Fibroblast of lung (primary cell): ENCODE measurements at places on chromosomes 7 and 10.

DNA sequence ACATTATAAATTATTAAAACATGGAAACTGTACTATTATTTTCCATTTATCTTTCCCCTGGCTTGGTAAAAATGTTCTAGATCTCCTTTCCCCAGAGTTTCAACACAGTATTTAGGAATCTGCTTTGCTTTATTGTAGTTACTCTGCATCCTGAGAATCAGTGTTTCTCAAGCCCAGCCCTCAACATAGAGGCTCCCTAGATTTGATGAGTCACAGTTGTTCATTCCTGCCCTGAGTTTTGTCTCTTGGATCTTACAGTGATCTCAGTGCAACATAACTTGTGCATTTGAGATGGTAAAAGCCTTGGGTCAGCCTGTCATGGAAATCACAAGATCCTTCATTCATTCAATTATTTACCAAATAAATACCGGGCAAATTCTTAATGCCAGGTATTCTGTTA, 63.0 kb downstream of the VAX1 start:
- DNase-seq, result no peak

GRCh38 chr10:94061026-94061425, 67.3 kb downstream of the PLCE1 start:
- no peak for DNase-seq

DNA sequence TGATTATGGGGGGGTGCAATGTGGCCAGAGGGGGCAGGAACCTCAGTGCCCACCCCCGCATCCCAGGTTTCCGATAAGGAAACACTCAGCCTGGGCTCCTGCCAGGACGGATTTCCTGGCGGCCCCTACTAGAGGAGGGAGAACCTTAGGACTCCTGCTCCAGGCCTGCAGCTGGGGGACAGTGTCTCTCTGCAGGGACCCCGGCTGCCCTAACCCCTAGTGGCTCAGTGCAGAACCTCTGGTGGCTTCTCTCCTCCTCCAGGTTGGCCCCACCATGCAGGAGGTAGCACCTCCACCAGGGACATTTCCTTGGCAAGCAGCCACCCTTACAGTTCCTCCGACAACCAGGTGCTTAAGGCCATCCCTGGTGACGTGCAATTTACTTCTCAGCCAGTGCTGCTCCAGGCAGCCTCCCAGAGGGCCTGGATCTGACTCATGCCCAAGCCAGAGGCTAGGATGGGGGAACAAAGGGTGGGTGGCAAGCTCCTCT, 31.9 kb downstream of the SH2B2 start:
- peak; percentile 41 for DNase-seq

GRCh38 chr10:61197057-61197456, 253.1 kb upstream of the RHOBTB1 start:
- peak; percentile 13 for DNase-seq

DNA sequence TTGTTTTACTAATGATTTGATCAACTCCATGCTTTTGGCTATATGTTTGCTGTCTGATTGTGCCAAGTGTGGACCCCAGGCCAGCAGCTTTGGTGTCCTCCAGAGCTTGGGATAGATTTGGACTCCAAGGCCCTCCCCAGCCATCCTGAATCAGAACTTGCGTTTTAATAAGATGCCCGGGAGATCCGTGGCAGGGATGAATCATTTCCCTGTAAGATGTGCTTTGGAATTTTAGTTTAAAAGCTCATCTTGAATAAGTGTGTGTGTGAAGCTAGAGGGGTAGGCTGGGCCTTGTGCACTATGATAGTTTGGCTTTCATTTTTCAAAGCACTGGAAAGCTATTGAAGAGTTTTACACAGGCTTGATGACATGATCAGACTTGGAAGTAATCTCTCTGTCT, 66.2 kb upstream of the SDK1 start:
- no peak for DNase-seq

GRCh38 chr7:8314566-8314965, 52.6 kb upstream of the ICA1 start:
- DNase-seq, result no peak

DNA sequence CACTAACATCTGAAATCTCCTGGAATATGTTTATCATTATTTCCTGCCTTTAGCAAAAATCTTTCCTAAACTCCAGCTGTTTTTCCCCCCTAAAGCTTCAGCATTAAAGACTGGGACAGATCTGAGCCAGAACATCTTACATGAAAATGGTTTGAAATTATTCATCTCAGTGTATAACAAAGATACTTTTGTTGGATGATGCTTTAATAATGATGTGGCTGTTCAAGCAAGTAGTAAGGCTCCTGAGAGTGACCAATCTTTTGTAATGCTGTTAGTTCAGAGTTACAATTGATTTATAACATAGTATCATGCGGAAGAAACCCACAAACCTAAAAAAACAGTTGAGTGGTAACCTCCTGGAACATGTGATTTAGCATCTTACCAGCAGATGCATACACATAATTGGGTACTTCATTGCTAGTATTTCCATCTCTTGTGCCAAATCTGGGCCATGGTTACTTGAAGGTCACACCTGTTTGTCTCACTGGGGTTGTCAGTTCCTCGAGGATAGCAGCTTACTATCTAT, 1.5 kb downstream of the BZW2 start:
- DNase-seq, result peak; percentile 27

DNA sequence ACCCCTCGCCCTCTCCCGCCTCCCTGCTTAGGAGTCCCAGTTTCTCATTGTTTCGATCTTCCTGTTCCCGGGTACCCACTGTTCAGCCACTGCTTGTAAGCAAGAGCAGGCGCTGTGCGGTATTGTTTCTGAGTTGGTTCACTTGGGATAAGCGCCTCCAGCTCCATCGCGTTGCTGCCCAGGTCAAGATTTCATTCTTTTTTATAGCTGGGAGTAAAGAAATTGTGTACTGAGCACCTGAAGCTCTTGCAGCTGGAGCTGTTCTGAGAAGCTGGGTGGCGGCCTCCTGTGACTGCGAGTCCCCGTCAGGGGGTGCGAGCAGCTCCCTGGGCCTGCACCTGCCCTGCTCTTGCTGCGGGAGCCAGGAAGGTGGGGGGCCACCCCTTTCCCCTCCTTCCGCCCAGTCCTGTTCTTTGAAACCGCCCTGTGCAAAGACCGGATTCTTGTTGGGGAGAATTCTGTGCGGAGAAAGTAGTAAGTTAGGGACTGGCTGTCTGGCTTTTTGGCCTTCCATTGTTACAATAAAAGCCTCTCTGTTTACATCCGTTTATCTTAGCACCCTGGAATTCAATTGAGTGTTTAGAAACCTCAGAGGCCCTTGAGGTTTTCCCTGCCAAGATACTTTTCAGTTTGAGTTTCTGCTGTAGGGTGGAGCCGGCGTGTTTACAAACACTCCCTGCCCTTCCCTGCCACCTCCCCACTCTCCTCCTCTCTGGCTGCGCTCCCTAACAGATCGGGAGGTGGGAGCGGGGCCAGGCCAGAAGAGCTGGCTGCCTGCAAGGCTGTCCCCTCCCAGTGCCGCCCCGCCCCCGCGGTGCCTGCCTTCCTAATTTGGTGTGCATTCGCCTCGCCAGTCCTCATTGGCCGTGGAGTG, 30.8 kb upstream of the AP5Z1 start:
- DNase-seq, result peak; percentile 100

DNA sequence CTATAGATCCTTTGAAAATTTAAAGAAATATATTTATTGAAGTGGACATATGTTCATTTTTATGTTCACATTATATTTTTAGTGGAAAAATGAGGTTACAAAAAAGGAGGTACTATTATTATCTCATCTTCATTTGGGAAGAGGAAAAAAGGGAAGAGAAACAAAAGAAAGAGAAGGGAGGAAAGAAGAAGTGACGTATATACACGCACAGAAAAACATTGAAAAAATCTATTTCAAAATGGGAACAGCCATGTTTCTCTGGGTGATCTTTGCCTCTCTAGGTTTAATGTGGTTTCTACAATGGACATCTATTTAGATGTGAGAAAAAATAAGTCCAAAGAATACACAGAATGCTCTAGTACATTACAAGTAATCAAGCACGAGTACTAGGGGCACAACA, 14.8 kb downstream of the ANK3 start:
- DNase-seq, result no peak

DNA sequence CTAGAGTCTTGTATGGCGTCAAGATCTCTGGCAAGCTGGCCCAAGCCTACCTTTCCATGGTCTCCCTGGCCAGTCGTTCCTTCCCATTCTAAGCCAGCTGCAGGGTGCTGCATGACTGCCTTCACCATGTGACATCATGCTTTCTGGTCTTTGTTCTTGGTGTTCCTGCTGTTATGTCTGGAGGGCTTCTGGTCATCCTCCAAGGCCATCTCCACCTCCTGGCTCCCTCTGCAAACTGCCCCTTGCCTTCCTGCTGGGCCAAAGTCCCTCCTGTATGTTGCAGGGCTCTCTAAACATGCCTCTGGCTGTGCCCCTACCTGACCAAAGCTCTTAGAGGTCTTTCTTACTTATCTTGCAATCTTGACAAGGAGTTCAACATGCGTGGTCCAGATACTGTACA, 44.4 kb upstream of the SHH start:
- no peak for DNase-seq

DNA sequence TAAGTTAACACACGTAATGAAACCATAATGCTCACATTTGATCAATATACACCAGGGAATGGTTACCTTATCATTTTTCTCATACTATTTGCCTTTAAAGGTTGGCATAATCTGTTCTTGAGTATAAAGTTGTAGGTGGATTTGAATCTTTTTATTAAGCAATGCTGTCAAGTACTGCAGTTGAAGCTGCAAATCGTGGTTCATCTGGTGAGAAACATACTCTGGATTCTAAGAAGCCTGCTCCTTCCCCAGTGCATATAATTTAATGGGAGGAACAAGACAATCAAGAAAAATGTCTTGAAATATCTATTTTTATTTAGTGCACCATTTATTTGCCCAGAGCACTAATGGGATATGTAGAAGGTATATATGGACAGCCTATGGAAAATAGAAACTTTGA, 68.7 kb upstream of the DLX6 start:
- no peak for DNase-seq

DNA sequence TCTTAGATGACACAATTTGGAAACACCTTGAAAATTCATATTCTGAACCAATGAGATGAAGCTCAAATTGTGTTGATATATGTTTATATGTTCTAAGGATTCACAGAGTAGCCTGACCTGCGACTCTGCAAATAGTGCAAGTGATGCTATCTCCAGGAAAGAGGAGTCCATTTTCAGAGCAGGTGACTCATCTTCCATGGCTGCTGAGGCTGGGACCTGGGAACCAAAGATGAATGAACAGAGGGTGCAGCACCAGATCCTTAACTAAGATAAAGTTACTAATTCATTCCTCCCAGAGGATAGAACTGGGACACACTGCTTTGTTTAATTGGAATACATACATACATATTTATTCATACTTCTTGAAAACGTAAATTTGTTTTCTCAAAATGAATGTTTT, 240.6 kb upstream of the SEMA3C start:
- DNase-seq, result no peak

DNA sequence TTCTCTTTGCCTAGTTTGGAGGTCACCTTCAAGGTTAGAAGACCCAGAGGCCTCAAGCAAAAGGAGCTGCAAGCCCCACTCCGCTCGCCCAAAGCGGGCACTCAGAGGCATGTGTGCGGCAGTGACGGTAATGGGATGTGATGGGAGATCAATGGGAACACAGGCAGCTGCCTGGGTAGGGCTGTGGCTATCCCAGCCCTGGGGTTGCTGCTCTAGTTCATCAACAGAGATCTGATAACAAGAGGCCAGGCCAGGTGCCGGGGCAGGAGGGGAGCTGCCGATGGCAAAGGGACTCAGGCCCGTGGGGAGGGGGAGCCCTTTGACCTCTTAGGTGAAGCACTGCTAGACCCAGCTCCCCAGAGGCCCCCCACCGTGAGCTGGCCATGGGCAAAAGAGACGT, 52.0 kb upstream of the GNA12 start:
- no peak for DNase-seq

DNA sequence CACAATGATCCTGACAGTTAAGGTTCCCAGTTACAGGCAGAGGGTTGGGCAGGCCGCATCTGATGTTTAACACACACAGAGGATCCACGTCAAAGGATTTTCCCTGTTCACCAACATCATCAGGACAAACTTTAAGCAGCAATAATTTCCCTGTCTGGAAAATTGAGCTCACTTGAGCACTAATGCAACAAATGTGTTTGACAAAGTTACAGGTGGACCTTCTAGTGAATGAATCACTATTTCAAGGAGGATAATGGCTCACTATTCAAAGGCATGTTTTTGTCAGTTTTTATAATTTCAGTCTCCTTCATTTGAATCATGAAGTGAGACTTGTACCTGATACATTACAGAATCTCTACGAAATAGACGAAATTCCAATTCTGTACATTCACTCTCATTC, 127.3 kb downstream of the DIP2C start:
- DNase-seq, result no peak

GRCh38 chr7:81577642-81578340, 192.1 kb downstream of the HGF start:
- DNase-seq, result no peak

GRCh38 chr10:48797830-48798229, 113.2 kb downstream of the WDFY4 start:
- DNase-seq, result no peak

DNA sequence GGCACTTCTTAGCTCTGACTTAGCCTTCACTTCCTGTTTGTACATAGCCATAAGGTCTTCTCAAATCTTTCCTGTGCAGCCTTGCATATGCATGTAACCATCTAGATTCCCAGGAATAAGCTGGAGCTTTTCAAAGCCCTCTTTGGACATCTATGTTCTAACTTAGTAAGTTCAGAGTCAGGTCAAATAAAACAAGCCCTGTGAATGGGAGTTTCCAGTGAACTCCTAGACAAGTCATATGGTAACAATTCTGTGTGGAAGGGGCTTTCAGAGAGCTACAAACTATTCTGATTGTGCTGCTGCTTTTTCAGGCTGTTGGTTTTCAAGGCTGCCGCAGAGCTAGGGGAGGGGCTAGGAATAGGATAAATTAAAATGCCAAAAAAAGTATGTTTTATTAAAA, 208.4 kb upstream of the AKR1E2 start:
- DNase-seq, result no peak

- no peak for DNase-seq
Measured at GRCh38 chr10:61931620-61932332, 30.3 kb downstream of the ARID5B start.

- no peak for DNase-seq
Measured at GRCh38 chr7:88072715-88073055, 138.6 kb downstream of the ADAM22 start.

GRCh38 chr7:50308532-50309385, 4.2 kb downstream of the IKZF1 start:
- no peak for DNase-seq

DNA sequence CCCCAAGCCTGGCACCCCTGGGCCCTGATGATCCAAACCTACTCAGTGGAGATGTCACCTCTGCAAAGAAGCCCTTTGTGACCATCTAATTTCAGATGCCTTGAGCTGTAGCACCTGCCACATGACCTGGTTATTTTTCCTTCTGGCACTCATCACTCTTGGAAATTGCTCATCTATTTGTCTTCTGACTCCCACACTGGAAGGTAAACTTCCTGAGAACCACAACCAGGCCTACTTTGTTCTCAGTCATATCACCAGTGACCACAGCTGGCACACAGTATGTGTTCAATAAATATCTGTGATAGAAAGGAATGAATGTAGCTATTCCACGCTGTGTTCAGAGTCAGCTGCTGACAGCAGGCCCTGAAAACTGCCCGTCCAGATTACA, 97.1 kb downstream of the SH3PXD2A start:
- peak; percentile 76 for DNase-seq
